ENCODE measurements at places on chromosomes 3 and 15. TPM values are rescaled to one million over a fixed set of nuclear protein-coding genes. Genes with fewer than 3 reads are reported as not detected.

PARP16 gene
- 6.4 TPM for total RNA-seq

LIPH gene
- total RNA-seq = 31.6 TPM

NR1I2 gene
- 220 TPM for total RNA-seq

GRCh38 chr3:50246517-50246954, 10.5 kb downstream of the GNAI2 start:
- H3K4me1 ChIP-seq = peaks cover 96% of the 10 kb centered on the region
- peak overlapping the region; percentile 84 for H3K27ac ChIP-seq
- no peaks in the 10 kb centered on the region for H3K27me3 ChIP-seq
- H3K36me3 ChIP-seq = no peaks in the 10 kb centered on the region

GRCh38 chr3:125957674-125958510, 11.1 kb upstream of the ROPN1B start:
- peaks cover 48% of the 10 kb centered on the region for H3K27me3 ChIP-seq
- DNase-seq = no peak
- no peak overlapping the region for H3K27ac ChIP-seq

DNA sequence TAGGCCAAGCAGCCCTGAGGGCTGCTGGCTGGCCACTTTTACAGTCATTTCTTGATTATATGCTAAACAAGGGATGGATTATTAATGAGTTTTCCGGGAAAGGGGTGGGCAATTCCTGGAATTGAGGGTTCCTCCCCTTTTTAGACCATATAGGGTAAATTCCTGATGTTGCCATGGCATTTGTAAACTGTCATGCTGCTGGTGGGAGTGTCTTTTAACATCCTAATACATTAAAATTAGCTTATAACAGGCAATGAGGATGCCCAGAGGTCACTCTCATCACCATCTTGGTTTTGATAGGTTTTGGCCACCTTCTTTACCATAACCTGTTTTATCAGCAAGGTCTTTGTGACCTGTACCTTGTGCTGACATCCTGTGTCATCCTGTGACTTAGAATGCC, 11.7 kb upstream of the PYDC2 start:
- H3K36me3 ChIP-seq = no peaks in the 10 kb centered on the region
- no peak for DNase-seq
- H3K27ac ChIP-seq = no peak overlapping the region
- H3K4me1 ChIP-seq = no peaks in the 10 kb centered on the region
- H3K27me3 ChIP-seq = no peaks in the 10 kb centered on the region

DNA sequence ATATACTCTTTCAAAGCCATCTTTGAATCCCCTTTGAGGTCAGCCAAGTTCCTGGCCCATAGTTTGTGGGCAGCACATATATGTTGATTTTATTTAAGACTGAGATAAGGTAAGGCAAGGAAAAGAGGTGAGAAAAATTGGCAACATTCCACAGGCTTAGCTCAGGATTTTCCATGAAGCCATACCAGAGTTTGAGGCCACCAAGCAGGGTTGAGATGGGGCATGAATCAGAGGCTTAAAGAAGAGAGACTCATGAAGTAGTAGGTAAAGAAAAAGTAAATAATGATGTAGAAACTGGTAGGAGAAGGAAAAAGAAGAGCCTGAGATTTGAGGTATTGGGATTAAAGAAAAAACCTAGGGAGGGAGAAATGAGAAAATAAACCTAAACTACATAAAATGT, 89.2 kb downstream of the MYO5A start:
- DNase-seq = no peak
- H3K36me3 ChIP-seq = no peaks in the 10 kb centered on the region
- H3K27me3 ChIP-seq = no peaks in the 10 kb centered on the region

- H3K27me3 ChIP-seq = no peaks in the 10 kb centered on the region
- H3K27ac ChIP-seq = no peak overlapping the region
- DNase-seq = no peak
Observed at GRCh38 chr15:58504674-58505234, 73.0 kb downstream of the LIPC start.

GRCh38 chr3:17183951-17184550, 299.3 kb downstream of the PLCL2 start:
- no peaks in the 10 kb centered on the region for H3K27me3 ChIP-seq
- DNase-seq = no peak
- H3K27ac ChIP-seq = no peak overlapping the region
- no peak overlapping the region for H3K4me3 ChIP-seq
- H3K4me1 ChIP-seq = no peaks in the 10 kb centered on the region

- no peaks in the 10 kb centered on the region for H3K4me1 ChIP-seq
- H3K27me3 ChIP-seq = no peaks in the 10 kb centered on the region
- H3K4me3 ChIP-seq = no peak overlapping the region
- no peaks in the 10 kb centered on the region for H3K36me3 ChIP-seq
- no peak for DNase-seq
Observed at GRCh38 chr3:36558961-36559360, 178.7 kb downstream of the STAC start.

Measured in transverse colon (tissue), 4 donors.